ENCODE measurements at places on chromosomes 6 and 20.

GRCh38 chr20:55953201-55953600 lies 52.1 kb downstream of the CBLN4 start:
- DNase-seq, result no peak

- DNase-seq, result no peak
Observed at GRCh38 chr6:47247227-47247797, 62.4 kb downstream of the TNFRSF21 start.

DNA sequence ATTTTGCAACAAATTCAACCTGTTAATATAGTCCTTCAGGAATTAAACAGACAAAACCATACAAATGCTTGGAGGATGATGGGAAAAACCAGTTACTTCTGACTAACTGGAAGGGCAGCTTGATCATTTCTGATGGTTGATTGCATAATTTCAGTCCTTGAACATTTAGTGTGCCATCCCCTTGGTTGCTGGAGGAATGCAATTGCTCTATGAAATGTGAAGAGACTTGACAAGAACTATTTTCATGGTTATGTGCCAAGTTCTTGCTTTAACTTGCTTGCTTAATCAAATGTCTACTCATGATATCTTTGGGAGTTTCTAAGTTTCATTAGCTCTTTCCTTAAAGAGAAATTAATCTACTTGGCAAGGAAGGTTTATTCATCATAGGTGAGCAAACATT lies 45.2 kb downstream of the ANKEF1 start:
- DNase-seq, result no peak

GRCh38 chr20:542777-543368 lies 717 bp downstream of the CSNK2A1 start:
- DNase-seq, result no peak

DNA sequence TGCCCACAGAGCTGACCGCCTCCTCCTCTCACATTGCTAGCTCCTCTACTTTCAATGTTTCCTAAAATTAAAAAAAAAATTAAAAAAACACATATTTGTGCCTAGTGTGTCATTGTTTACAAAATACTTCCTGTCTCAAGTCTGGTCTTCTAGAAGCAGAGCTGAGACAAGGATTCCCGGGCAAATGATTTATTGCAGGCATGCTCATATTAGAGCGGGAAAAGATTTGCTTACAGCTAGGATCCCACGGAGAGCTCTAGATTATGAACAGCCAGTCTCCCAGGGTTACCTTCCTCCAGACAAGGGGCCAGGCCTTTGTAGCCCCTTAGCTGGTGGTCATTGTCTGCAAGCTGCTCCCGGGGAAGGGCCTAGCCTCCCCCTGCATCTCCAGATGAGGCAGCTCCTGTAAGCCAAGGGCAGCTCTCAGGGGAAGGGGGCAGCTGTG lies 9.4 kb downstream of the PACSIN1 start:
- no peak for DNase-seq

- DNase-seq, result no peak
Observed at GRCh38 chr20:634148-634925, 18.7 kb downstream of the SRXN1 start.

Data from HCT116 (cell line).